Effector memory CD8-positive, alpha-beta T cell (primary cell): ENCODE measurements at places on chromosomes 11 and 22.

DNA sequence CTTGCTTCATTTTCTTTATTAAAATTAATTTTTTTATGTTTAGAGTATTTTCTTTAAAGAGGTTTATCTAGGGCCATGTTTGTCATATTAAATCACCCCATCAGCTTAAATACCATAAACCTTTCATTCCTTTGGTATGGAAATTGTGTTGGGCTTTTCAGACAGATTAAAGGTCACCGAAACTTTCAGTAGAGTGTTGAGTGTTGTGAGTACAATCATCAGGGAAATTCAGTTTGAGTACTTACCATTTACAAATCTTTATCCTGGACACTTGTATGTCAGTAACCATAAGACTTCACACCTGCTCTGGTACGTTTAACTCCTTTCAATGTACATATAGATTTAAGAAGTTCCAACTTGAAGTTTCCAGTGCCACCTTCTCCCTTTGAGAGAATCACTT lies 12.0 kb downstream of the PRMT3 start:
- DNase-seq = no peak

- DNase-seq = no peak
These were observed 116.9 kb upstream of the LDLRAD3 start for GRCh38 chr11:35826949-35827348.

GRCh38 chr11:12897390-12897789 lies 111.7 kb upstream of the RASSF10 start:
- no peak for DNase-seq

DNA sequence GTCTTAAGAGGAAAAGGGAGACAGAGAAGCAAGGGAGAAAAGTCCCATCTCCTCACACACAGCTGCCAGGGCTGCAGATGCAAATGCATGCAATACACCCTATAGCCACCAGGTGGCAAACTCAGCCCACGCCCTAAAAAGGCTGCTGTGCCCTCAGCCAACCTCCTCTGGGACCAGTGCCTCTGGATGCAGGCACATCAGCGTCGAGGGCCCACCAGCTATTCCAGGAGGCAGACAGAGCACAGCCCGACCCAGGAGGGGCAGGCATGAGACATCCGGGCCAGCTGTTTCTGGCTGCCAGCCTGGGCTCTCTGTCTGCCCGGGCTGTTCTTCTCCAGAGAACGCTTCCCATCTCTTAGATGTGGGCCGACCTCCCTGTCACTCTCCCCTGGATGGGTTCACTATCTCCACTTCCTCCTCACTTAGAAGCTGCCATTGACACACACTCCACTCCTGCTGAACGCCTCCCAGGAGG lies 39.7 kb downstream of the TPBGL start:
- DNase-seq = peak; percentile 77

DNA sequence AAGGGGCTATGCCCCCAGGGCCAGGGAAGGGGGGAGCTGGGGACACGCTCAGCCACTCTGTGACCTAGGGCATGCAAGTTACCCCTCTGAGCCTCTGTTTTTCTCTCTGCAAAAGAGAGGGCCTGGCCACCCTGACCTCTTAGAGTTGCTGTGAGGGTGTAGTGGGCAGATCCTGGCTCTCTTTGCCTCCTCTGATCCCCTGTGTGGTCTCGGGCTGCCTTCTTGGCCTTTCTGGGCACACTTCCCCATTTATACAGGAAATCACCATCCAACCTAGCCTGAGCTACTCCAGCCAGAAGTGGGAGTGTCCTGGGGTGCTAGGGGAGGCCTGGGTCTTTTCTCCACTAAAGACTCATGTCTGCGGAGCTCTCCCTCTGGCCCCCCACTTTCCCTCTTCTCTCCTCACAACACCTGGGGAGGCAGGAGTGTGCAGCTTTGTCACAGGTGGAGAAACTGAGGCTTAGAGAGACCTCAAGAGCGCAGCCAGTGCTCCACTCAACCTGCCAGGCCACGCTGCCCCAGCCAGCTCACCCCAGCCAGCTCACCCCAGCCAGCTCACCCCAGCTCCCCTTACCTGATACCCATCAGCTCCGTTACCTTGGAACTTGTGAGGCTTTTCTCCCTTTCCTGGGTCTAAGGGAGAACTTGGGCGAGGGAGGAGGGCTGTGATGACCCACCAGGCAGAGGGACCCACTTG lies 1.4 kb downstream of the AIFM3 start:
- DNase-seq = no peak

DNA sequence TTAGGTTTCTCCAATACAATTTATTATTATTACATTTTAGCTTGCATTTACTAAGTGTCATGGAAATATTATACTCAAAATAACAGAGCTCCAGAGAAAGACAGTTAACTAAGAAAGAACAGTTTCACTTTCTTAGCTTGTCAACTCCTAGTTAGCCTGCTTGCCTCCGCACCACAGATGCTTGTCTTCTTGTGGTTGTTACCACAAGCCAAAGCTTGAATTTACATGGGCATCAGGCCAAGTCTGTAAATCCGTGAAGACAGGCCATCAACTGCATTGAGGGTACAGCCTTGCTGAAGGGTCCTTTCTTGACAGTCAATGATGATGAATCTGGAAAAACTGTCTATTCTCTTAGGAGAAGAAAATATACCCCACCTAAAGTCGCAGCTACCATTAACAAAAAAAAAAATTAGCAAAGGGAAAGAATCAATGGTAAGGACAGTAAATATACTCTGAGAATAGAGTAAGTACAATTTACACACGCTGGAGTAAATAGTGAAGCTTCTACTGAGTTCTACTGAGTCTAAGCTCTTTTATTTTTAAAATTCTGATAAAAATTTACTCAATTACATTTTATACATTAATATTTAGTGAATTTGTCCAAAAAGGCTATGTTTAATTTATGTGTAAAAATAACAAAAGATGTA lies 15.6 kb upstream of the DENND5A start:
- DNase-seq = peak; percentile 41

- DNase-seq = no peak
These were observed 4.3 kb upstream of the SERHL2 start for GRCh38 chr22:42549331-42550060.

GRCh38 chr11:118908264-118908663 lies 17.5 kb downstream of the BCL9L start:
- no peak for DNase-seq

DNA sequence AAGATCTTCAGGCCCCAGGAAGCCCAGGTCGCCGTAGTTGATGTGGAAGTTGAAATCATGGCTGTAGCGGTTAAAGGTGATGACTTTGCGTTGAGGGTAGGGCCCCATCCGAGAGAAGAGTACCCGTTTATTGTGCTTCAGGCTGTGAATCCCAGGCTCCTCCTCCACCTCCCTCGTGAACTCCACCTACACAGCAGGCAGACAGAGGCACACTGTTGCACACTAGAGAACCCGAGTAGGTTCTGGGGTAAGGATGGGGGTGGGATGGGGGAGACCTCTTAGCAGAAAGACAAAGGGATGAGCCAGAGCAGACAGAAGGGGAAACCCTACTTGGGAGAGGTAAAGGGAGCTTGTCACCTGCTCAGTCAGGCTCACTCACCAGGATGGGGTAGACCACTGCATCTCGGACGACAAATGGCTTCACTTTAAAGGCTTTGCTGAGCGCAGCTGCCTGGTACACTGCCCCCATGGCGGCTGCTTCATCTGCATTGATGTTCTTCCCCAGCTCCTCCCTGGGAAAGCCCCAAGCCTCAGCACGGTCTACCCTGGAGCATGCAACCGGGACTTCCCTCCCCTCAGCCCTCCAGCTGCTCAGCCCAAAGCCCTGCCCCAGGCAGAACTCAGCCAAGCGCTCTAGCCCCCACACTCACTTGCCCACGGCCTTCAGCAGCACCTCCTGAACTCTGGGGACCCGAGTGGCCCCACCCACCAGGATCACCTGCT lies 5.4 kb downstream of the HYOU1 start:
- DNase-seq = no peak

- DNase-seq = no peak
These were observed 33.5 kb upstream of the TXNRD2 start for GRCh38 chr22:19974935-19975706.

- no peak for DNase-seq
These were observed 47.2 kb downstream of the PIWIL3 start for GRCh38 chr22:24727218-24727851.
